ENCODE measurements at places on chromosomes 7 and 10.

GRCh38 chr7:114941692-114942091 lies 19.8 kb downstream of the MDFIC start:
- DNase-seq: no peak

GRCh38 chr10:100554902-100555301 lies 19.2 kb downstream of the HIF1AN start:
- no peak for DNase-seq

GRCh38 chr7:25964483-25964991 lies 187.5 kb upstream of the NFE2L3 start:
- no peak for DNase-seq

DNA sequence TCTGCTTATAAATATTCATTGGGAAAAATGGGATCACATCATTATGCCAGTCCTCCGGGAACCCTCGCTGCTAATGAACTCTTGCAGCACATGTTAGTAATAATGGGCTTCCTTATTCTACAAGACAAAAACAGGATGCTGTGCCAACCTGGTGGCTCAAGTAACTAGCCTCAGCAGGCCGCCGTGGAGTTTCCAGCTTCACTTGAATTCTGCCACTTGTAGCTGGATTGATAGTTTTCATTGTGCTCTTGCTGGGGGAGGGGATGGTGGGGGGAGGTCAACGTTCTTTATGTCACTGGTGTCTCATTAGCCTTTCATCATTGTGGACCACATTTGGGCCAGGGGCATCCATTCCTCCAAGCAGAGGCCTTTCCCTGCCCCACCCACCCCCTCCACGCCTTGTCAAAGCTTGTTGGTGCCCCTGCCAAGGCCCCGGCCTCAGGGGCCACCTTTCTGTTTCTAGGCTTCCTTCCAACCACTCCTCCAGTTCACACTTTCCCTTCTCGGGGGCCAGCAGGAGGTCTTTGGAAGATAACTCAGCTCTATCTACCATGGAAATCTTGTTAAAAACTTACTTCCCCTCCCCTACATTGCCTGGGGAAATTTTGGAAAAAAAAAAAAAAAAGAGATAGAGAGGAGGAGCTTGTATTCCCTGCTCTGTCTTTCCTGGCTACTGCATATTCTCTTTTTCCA lies 153.9 kb downstream of the BMPER start:
- no peak for DNase-seq

DNA sequence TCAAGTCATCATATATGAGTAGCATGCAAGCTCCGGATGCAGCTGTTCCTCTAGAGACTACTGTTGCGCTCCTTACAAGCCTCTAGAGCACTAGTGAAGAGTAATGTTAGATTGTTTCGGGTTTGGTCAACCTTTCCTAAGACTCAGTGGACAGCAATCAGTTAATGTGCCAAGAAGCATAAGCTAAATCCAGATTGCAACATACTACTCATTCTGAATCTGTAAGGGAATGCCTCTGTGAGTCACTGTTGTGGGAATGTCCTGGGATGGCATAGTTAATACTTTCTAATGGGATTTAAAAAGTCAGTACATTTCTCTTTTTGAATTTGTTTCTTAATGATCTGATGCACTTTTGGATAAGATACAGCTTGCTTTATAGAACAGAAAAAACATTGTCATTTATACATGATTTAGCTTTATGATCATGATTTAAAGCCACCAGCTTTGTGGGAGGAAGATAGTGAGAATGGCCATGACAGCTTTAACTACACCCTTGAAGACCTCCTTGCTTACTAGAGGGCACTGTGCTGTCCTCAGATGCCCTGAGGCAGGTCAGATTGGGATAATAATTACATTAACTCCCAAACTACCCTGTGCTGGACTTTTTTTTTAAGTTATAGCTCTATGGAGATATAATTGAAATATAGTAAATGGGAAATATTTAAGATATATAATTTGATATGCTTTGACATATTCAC lies 138.4 kb downstream of the SDK1 start:
- no peak for DNase-seq

DNA sequence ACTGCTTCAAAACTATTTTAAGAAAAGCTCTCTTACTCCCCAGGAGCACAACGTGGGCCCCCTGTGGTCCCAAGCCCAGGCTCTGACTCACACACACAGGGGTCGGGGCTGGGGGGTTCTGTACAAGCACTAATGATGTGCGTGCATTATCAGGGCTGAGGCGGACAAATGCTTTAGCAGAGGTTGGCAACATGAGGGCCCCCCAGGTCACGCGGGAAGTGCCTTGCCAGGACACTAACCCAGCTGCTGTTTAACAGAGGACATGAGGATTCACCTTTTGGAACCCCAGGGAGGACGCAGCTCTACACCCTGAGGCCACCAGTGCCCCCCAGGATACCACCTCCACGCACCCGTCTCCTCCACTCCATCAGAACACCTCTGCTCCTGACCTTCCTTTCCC lies 342.8 kb downstream of the DNAJB6 start:
- DNase-seq: no peak

GRCh38 chr7:99806839-99807478 lies 20.9 kb upstream of the CYP3A43 start:
- DNase-seq: no peak

- DNase-seq: peak; percentile 79
Measured at GRCh38 chr7:35694784-35695472, at the start of gene HERPUD2. TSS of gene HERPUD2 (minus strand) at chr7:35695135. CDS start at chr7:35694330, 805 bp downstream.

DNA sequence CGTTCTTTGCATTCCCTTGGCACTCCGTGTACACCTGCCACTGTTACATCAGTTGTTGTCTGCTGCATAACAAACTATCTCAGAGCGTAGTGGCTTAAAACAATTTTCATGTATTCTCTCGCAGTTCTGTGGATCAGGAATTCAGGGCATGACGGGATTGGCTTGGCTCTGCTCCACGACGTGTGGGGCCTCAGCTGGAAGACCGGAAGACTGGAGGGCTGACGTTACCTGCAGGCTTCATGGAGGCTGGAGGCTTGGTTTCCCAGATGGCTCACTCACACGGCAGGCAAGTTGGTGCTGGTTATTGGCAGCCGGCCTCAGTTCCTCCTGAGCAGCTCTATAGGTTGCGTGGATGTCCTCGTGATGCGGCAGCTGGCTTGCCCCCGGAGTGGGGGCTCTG lies 25.5 kb downstream of the NYAP1 start:
- DNase-seq: no peak

DNA sequence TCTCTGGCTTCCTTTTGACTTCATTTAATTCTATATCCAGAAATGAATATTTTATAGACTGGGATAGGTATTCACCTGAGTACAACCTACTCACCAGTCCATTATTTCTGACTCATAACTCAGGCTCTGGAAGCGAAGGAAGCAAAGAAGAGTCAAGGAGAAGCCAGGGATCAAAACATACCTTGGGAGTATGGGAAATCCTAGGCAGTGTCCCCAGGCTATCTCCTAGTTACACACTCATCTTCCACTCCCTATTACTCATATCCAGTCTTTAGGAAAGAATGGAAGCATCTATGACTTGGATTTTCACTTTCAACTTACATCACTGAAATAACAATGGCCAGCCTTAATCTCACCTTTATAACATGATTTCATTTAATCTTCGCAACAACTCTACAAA lies 40.9 kb upstream of the ELAPOR2 start:
- no peak for DNase-seq

- DNase-seq: no peak
Measured at GRCh38 chr10:50431791-50432190, 180.5 kb upstream of the ASAH2 start.

GRCh38 chr7:151695951-151696541 lies 176.4 kb upstream of the RHEB start:
- peak; percentile 49 for DNase-seq
